Activated T-helper 2 cell treated with anti-CD3 and anti-CD28 coated beads, Interferon-gamma antibody, Interleukin-2, Interleukin-4, amounts not matched to agents 10 μg/mL and 5 μg/mL and 100 μg/mL, durations not matched to agents 14 hours and 24 hours and 36 hours (primary cell): ENCODE measurements at places on chromosomes 11 and 22.

- DNase-seq = no peak
These were observed 68.9 kb upstream of the HEPHL1 start for GRCh38 chr11:93952082-93952780.

GRCh38 chr22:27726686-27727449 is 74.7 kb downstream of the MN1 start:
- DNase-seq = no peak

GRCh38 chr22:26671317-26672059 is 14.1 kb downstream of the MIAT start:
- peak; percentile 48 for DNase-seq

- no peak for DNase-seq
These were observed 125.0 kb downstream of the ABTB2 start for GRCh38 chr11:34232807-34233206.

GRCh38 chr22:35703861-35704584 is 13.6 kb upstream of the APOL5 start:
- DNase-seq = no peak

- no peak for DNase-seq
These were observed 23.8 kb downstream of the KCNQ1 start for GRCh38 chr11:2468363-2469235.

DNA sequence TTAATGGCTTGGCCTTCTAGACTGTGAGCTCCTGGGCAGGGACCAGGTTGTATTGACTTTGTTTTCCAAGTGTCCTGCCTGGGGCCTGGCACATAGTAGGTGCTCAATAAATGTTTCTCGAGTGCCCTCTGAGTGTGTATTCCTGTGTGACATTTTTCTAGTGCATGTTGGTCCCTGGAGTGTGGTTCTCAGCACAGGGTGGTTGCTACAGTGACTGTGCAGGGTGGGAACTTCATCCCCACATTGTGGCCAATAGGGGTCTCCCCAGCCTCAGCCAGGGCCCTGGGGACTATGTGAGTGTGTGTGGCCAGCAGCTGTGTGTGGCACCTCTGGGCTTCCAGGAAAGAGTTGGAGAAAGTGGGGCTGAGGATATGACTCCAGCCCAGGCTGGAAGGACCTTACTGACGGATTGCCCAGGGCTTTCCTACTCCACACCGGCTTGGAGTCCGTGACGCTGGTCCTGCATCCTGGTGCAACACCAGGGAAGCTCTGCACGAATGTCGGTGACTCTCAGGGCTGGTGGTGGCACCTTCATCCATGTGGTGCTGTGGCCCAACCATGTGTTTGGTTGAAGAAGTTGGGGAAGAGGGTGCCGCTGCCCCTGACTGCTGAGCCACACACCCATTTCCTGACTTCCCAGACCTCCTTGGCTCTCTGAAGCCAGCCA is 9.0 kb upstream of the MARK2 start:
- no peak for DNase-seq

DNA sequence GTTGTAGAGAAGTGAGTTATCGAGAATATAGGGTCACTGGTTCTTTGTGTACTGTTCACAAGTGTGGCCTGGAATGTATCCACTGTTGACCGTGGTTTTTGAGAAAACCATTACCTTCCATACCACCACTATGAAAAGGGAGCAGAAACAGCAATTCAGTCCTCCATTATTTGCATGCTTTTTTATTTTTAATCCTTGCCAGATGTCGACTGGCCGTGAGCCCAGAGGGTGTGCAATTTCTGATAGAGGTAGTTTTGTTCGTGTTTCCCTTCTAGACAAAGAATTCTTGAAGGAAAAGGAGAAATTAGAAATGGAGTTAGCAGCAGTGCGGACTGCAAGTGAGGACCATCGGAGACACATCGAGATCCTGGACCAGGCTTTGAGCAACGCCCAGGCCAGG is 81.7 kb downstream of the AMOTL1 start:
- DNase-seq = no peak

- DNase-seq = peak; percentile 48
These were observed 1.0 kb upstream of the SLC25A1 start for GRCh38 chr22:19179497-19180048.

GRCh38 chr11:128216198-128216597 is 371.2 kb downstream of the ETS1 start:
- no peak for DNase-seq

- no peak for DNase-seq
These were observed 125.1 kb upstream of the ZBED5 start for GRCh38 chr11:10982704-10983510.

DNA sequence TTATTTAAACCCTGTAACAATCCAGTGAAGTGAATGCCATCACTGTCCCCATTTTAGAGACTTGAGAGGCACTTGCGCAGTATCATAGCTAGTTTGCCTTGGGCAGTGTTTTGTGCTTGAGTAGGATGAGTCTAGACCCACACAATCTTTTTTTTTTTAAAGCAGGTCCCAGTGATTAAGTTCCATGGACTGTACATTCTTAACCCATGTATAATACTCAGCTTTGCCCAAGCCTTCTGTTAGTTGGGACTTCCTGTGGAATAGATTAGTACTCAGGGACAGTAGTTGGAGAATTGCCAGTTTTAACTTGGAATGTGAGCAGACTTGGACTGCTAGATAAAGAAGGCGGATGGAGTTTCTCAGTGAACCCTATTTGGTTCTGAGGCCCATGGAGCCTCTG is 108.6 kb upstream of the RASSF10 start:
- DNase-seq = no peak

- no peak for DNase-seq
These were observed 4.0 kb downstream of the BANF1 start for GRCh38 chr11:66006134-66006890.

- DNase-seq = no peak
These were observed 40.9 kb downstream of the ZC3H12C start for GRCh38 chr11:110134110-110134509.

GRCh38 chr11:85737738-85738137 is 51.7 kb upstream of the CCDC89 start:
- DNase-seq = no peak

DNA sequence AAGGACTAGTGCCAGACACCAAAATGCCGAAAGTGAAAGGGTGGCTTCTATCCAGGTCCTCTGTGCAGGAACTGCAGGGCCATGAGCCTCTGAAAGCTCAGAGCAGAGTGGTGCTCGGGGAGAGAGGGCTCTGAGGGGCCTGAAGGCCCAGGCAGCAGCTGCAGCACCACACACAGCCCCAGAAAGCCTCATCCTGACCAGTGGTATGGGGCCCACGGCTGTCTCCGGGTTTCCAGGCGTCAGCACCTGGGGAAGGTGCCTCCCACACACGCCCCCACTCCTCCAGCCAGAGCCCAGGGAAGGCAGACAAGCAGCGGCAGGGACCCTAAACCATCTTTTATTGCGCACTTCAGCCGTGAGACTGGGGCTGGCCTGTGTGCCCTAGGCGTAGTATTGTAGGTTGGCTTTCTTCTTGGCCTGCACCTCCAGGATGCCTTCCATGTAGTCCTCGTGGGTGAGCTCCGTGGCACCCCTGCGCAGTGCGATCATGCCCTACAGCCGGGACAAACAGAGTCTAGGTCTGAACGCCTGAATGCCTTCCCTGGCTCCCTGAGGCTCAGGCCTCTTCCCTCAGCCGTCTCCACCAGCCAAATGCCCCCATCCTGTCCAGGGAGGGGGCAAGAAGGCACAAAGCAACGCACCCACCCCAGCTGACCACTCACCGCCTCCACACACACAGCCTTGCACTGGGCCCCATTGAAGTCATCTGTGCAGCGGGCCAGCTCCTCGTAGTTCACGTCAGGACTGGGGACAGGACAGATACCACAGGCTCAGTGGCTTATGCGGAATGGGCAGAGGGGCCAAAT is 7.6 kb downstream of the PSMC3 start:
- no peak for DNase-seq

GRCh38 chr22:37121887-37122591 is 12.5 kb upstream of the TMPRSS6 start:
- peak; percentile 92 for DNase-seq

DNA sequence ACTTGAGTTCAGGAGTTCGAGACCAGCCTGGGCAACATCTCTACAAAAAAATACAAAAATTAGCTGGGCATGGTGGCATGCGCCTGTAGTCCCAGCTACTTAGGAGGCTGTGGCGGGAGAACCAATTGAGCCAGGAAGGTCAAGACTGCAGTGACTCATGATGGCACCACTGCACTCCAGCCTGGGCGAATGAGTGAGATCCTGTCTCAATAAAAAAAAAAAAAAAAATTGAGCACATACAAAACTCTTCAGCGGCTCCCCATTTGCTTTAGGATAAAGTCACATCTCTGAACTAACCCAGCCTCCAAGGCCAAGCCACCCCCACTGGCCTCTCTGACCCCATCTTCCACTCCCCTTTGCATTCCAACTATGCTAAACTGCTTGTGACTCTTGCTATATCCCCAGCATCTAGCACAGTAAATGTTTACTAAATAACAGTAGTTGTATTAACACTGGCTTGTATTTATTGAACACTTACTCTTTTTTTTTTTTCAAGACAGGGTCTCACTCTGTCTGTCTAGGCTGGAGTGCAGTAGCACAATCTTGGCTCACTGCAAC is 28.9 kb downstream of the CREB3L1 start:
- DNase-seq = no peak

GRCh38 chr11:77253690-77254089 is 47.8 kb downstream of the GDPD4 start:
- no peak for DNase-seq

DNA sequence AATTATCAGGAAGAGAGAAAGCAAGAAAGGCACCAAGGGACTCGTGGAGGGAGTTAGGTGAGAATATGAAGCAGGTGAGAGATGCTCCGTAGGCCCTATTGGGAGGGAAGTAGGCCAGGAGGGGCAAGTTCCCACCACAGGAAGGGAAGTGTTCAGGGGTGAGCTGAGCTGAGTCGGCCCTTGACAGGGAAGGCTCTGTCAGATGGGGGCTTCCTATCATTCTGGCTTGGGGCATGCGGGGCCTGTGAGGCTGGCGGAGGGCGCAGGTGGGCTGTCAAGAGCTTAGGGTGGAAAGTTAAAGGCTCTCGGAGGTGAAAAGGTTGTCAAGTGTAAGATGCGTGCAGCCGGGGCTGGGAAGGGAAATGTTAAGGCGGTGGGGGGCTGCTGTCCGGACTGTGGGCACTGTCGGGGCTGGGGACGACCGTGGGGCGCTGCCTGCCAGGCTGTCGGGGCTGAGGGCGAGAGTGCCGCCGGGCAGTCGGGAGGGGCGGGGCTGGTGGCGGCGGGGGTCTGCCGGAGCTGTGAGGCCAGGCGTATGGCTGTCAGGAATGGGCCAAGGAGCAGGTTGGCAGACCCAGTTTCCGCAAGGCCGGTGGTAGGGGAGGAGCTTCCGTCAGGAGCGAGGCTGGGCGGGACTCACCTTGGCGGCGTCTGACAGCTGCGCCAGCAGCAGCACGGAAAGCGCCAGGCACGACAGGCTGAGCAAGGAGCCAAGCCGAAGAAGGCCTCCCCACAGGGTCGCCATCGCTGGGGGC is 496 bp downstream of the TMEM9B start:
- DNase-seq = peak; percentile 78

GRCh38 chr22:33850724-33851123 is 69.6 kb downstream of the LARGE1 start:
- DNase-seq = no peak

DNA sequence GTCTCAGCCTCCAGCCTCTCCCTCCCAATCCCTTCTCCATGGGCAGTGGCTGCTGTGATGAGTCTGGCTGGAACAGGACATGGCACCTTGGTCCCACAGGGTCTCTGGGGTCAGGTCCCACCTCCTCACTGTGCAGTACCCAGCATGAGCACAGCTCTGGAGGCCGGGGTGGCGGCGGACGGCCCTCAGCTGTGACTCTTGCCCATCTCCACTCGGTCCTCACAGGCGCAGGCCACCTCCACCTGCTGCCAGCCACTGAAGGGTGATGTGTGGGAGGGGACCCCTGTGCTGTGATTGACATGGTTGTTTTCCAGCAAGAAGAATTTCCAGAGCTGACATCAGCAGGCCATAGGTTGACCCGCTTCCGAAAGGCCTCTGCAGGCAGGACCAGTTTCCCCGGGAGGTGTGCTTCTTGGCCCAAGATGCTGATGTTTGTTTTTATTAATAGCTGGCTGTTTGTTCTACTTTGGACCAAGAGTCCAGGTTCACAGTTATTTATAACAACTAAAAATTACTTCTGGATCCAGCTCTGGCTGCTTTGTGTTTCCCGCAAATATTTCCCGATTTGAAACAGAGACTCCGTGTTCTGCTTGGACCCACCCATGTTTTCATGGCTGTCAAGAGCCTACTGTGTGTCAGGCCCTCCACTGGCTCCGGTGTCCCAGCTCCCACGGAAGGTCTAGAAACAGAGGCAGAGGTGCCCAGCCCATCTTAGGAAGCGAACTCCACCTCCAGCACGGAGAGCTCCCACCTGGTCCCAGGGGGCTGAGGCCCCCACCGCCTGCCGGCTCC is 45.7 kb downstream of the SCUBE1 start:
- DNase-seq = no peak

DNA sequence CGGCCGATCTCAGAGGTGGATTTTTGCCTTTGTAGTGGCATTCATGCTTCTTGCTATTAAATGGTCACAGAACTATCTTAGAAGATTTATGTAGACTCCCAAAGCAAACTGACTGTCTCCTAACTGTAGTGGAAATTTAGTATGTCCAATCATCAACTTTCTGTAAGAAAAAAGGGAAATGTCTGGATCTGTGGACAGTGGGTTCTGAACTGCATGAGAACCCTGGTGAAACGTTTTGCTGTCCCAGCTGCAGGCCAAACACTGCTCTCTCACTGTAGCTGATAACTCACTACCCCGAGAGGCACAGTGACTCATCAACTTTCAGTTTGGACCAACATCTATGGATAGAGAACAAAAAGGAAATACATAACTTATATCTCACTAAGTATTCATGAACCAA is 387.1 kb downstream of the SOX6 start:
- DNase-seq = no peak

GRCh38 chr11:105023003-105023402 is at the start of gene CASP5:
TSS of gene CASP5 (minus strand) at chr11:105023168. CDS start at chr11:105023136, 32 bp downstream.
- no peak for DNase-seq

DNA sequence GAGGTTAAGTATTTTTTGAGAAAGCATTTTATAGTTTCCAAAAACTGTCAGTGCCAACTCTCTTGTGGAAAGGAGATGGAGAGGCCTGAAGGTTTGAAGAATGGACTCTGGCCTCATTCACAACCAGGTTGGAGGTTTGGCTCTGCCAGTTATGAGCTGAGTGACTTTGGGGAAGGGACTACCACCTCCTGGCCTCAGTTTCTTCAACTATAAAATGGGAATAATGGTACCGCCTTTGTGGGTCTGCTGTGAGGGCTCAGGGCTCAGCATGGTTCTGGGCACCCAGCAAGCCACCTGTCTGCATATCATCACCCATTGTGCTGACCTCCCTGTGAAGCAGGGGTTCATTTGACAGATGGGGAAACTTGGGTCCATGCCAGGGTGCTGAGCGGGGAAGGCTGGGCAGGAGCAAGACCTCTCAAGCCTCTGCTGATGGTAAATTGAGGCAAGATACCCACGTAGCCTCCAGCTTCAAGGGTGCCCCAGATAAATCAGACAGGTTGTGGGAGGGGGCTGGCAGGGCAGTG is 3.5 kb upstream of the LIF start:
- DNase-seq = no peak

- DNase-seq = no peak
These were observed 59.0 kb upstream of the SHANK2 start for GRCh38 chr11:71311176-71311925.

DNA sequence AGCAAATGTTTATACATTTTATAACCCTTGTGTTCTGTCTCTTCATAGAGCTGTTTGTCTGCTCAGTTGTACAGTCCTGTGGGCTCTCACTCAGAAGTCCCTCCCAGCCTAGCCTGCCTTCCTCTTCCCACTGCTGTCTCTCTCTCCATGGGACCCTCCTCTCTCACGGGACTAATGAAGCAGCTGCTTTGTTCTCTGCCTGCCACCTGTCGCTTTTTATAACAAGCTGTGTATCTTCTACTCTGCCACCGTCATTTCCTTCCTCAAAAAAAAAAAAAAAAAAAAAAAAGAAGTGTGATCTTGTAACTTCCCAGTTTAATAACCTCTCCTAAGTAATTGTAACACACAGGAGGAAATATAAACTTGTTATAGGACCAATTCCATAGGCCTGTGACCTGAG is 92.2 kb upstream of the ALKBH3 start:
- no peak for DNase-seq
